Urothelium cell line (cell line): ENCODE measurements at places on chromosomes 2 and 18.

GRCh38 chr18:9132628-9133027 lies 4.0 kb upstream of the ANKRD12 start:
- DNase-seq = no peak

- DNase-seq = no peak
Measured at GRCh38 chr2:157528963-157529751, 85.3 kb upstream of the CYTIP start.

DNA sequence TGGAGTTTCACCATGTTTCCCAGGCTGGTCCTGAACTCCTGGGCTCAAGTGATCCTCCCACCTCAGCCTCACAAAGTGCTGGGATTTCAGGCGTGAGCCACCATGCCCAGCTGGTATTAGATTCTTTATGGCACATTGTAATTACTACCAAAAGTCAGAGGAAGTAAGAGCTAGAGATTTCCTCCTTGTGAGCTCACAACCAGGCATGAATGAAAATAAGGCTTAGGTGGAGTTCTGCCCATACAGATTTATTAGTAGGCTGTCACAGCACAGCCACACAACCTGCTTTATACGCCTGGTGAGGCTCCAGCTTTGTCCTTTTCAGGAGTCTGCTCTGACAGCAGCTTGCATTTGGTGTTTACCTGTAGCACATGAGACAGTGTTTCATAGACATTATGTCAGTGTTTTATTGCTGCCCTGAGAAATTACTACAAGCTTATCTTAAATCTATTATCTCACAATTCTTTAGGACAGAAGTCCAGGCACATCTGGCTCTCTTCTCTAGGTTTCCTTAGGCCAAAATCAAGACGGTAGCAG lies 156.6 kb downstream of the TANC1 start:
- peak; percentile 16 for DNase-seq

GRCh38 chr18:78292618-78293380 lies 686.8 kb upstream of the SALL3 start:
- DNase-seq = no peak
